ENCODE measurements at places on chromosomes 2 and 18.

GRCh38 chr18:31430072-31430471, 17.5 kb upstream of the DSG3 start:
- DNase-seq: no peak

DNA sequence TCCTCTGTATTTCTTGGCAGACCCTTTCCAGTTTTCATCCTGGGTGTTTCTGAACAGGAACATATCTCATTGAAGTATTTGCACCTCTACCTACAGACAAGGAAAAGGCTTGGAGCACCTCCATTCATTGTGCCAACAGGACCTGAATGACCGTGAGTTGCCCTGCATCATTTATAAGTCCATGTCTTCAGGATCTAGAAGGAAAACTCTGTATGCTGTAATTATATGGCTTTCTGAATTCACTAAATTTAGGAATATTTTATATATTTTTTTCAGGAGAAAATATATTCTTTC, 402.3 kb upstream of the SLC14A2 start:
- no peak for DNase-seq

GRCh38 chr2:121038431-121038830, 246.6 kb downstream of the TFCP2L1 start:
- DNase-seq: no peak

- DNase-seq: no peak
Observed at GRCh38 chr2:102179788-102180686, 6.8 kb upstream of the IL1RL2 start.

GRCh38 chr18:55246278-55246677, 287.0 kb upstream of the CCDC68 start:
- no peak for DNase-seq

DNA sequence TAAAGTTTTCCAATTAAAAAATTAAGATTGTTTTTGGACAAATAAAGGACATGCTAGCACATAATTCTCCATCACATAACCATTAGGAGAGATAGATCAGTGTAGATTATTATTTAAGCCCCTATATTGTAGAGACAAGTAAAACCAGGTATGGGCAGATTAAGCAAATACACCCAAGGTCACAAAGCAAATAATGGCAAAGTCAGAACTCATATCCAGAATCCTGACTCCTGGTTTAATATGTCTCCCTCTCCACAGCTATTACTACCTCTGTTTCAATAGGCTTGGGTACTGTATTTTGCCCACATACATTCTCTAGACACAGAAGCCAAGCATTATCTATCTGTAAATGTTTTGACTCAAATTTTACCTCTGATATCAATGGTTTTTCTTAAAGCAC, 282.3 kb downstream of the EPHA4 start:
- no peak for DNase-seq

DNA sequence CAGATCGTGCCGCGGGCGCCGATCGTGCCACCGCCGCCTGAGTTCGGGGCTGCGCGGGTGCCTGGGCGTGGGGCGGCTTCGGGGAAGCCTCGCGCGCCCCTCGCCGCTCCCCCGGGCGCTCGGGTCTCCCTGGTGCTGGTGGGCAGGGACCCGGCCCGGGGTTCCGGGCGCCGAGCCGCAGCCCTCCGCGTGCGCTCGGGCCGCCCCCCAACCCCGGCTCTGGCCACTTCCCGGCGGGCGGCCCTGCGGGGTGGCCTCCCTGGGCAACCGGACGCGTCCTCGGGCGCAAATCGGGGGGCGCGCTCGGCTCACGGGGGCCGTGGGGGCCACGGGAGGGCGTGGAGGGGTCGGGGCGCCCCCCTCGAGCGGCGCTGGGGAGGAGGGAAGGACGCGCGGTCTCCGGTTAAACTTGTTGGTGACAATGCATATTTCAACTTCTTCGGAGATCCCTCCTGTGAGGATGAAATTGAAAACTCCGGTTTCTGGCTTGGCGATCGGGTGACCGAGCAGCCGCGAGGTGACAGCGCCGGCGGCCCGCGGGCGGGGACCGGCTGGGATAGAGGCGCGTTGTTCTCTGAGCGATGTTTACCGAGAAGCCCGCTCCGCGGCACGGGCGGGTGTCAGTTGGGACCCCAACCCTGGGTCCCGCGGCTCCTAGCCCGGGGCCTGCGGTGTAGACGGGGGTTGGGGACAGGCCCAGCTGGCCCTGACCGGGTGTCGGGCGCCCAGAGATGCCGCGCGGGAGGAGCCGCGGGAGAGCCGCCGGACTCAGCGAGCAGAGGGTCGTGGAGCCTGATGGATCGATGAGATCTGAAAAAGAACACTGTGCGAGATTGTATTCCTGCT, 676 bp downstream of the SH3BP4 start:
- no peak for DNase-seq

GRCh38 chr2:110861616-110862260, 129.4 kb downstream of the ACOXL start:
- no peak for DNase-seq

GRCh38 chr2:8927510-8928455, 75.7 kb downstream of the MBOAT2 start:
- DNase-seq: no peak

GRCh38 chr2:20409039-20409438, 37.8 kb upstream of the RHOB start:
- DNase-seq: no peak

DNA sequence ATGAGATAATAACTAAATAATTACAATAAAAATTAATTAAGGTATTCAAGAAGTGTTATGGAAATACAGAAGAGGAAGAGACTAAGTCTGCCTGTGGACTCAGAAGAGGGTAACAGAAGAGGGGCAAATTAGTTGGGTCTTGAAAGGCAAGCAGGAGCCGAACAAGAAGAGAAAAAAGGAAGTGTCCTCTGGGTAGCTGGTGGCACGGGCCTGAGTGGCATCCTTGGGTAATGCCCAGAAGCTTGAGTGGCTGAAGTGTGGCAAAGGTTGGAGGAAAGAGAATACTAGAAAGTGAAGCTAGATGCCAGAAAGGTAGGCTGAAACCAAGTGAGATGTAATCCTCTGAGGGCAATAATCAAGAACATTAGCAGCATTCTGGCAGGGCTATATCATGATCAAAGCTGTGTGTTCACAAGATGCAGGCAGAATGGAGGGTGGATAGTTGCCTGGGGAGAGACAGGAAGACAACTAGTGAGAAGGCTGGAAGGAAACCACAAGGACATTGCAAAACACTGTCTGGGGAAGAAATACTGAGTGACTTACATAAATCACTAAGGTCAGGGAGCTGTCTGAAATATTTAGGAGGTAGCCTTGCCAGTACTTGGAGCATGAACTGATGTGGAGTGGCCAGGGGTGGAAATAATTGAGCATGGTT, 16.2 kb downstream of the DOCK10 start:
- no peak for DNase-seq

- DNase-seq: no peak
Observed at GRCh38 chr2:100905132-100905805, 85.3 kb downstream of the NPAS2 start.

DNA sequence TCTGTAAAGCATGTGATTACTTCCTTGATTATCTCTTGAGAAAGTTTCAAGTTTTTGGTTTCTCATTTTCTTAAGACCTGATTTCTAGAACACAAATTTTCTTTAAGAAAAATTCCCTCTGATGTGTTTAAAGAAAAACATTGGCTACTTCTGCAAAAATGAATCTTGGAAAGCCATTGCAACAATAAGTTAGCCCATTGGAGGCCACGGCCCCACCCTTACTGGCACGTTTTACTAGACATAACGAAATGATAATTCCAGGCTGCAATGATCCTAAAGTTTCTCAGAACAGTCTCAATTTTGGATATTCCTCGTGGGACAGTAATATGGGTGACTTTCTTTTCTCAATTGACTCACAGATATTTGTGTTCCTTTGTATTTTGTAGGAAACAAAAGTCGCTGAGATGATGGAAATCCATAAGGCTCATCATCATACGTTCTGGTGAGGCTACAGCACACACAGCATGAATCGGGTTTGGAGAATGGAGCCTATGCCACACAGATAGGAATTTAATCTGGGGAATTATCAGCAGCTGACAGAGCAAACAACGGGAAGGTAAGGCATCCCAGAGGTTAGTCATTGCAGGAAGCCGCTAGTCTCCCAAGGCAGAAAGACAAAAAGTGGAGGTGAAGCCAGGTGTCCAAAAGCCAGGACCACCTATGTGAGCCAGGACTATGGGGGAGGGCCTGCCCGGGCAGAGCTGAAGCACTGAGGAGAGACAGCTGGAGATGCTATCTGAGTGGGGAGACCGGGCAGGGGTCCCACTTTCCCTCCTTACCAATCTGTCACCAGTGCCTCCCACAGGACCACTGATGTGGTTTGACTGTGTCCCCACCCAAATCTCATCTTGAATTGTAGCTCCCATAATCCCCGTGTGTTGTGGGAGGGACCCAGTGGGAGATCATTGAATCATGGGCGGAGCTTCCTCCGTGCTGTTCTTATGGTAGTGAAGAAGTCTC, 35.9 kb downstream of the SOWAHC start:
- no peak for DNase-seq

GRCh38 chr2:209380293-209380692, 43.6 kb upstream of the MAP2 start:
- DNase-seq: no peak

DNA sequence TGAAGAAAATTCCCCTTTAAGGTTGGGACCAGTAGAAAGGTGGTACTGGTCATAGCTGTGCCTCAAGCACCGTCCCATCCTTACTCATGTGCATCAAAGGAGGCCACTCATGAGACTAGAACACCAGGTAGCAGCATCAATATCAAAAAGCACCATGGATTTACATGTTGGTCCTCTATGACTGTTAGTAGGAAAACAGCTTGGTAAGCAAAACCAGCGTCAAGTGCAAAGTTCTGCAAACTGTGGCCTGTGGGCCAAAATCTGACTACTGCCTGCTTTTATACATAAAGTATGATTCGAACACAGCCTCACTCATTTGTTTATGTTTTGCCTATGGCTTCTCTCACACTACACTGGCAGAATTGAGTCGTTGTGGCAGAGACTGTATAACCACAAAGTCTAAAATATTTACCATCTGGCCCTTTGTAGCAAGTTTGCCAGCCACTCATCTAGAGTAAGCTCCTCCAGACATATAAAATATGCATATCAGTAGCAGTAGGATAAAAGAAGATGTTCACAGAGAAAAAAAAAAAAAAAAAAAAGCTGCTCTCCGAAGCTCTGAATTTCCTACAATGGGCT, 119.7 kb upstream of the CTNNA2 start:
- DNase-seq: no peak

- no peak for DNase-seq
Observed at GRCh38 chr2:239531456-239532241, 130.8 kb upstream of the HDAC4 start.

- DNase-seq: no peak
Observed at GRCh38 chr18:59571902-59572301, 125.3 kb downstream of the CCBE1 start.

GRCh38 chr2:160465002-160465401, 28.6 kb downstream of the RBMS1 start:
- DNase-seq: no peak

DNA sequence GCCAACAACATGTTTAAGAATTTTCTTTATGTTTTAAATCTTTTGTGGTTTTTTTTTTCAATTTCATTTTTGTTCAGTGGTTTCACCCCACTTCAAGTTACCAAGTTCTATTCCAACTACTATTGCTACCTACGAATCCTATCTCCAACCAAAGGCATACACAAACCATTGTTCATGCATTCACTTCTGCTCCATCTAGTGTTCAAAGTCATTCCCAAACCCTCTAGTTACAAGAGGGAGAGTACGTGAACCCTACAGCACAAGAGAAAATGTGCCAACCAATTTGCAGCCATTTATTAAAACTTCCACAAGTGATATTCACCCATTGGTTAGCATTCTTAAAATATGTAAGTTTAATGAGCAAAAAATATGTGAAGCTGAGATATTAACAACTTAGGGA, 295.1 kb upstream of the KYNU start:
- DNase-seq: no peak

DNA sequence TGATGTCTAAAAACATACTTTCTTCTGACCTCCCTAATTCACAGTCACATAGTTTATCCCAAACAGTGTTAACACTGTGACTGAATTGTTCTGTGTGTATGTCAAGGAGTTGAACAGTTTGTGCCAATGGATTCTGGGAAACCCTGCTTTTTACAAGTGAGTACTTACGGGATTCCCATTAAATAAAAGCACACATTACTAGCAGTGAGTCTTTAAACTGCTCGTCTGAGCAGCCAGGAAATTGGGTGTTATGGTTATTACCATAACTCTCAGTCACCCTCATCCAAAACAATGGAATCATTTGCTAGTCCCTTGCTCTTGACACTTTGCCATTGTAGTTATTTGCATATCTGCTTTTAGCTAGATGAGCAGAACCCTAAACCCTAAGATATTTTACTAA, 209.1 kb downstream of the ZNF385B start:
- DNase-seq: no peak

GRCh38 chr18:38972571-38972970, 1407.0 kb upstream of the CELF4 start:
- DNase-seq: no peak

- no peak for DNase-seq
Observed at GRCh38 chr2:25885933-25886332, 7.6 kb upstream of the ASXL2 start.
